ENCODE measurements at places on chromosomes 11 and 22.
A peak's percentile ranks its signal among the peaks of the same experiment; 100 is the strongest.

DNA sequence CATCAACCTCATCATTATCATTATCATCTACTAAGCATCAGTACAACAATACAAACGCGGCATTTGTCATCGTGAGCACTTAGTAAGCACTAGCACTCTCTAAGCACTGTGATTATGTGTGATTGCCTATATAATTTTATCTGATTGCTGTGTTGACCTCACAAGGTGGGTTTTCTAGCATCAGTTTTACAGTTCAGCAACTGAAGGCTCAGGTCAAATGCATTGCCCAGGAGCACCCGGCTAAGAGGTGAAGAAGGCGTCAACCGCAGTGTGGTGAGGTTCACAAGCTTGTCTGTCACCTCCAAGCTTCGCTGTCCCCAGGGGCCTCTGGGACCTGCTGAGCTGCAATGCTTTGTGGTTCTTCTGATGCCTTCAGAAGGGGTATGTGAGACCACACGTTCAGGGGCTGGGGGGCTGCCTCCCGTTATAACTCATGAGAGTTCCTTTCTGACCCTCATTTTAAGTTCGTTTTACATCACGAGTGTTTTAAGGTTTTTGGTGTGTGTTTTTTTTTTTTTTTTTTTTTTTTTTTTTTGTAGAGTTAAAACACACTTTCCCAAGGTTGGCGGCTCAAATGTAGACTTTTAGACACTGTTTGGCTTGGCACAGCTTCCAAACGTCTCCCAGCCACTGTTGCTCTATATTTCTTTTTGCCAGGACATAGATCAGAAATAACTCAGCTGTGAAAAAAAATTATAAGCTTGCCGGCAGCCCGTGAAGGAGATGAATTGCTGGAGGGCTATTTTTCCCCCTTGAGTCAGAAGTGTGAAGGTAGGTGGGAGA, 33.8 kb upstream of the SCUBE1 start:
- DNase-seq, result no peak

DNA sequence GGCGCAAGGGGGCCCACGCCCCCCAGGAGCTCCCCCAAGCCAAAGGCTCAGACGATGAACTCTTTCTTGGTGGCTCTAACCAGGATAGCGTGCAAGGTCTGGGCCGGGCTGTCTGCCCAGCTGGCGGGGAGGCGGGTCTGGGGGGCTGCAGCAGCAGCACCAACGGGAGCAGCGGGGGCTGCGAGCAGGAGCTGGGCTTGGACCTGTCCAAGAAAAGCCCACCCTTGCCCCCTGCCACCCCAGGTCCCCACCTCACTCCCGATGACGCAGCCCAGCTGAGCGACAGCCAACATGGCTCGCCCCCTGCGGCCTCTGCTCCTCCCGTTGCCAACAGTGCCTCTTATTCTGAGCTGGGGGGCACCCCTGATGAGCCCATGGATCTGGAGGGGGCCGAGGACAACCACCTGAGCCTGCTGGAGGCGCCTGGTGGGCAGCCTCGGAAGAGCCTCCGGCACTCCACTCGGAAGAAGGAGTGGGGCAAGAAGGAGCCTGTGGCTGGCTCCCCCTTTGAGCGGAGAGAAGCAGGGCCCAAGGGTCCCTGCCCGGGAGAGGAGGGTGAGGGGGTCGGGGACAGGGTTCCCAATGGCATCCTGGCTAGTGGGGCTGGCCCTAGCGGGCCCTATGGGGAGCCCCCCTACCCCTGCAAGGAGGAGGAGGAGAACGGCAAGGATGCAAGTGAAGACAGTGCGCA, 21.6 kb upstream of the TMEM191C start:
- no peak for DNase-seq

- DNase-seq, result no peak
Observed at GRCh38 chr11:84398017-84398626, 1112.0 kb upstream of the CCDC90B start.

DNA sequence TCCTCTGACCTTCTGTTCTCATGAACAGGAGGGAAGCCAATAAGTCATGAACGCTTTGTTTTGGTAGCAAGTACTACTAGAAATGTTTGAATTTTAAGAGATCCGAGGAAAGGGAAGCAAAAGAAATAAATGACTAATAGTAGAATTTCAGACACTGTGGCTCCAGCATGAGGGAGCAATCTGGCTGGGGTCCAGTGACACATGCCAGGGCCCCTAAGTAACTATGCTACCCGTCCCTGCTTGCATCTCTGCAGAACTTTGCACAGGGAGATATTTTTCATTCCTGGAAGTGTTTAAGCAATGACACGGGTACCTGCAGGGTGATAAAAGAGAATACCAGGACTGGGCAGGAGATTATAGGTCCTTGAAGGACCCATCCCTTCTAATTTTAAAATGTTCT, 7.3 kb upstream of the ADAMTS8 start:
- no peak for DNase-seq

DNA sequence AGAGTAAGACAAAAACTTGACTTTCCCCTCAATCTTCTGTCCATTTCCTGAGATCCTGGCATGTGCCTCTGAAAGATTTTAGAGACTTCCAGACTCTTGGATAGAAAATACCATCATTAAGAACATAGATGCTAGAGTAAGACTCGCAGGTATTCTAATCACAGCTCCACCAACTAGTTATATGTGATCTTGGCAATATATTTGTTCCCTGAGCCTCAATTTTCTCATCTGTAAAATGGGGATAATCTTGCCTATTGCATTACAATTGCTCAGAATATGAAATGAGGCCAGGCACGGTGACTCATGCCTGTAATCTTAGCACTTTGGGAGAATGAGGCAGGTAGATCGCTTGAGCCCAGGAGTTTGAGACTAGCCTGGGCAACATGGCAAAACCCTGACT, 10.7 kb downstream of the RHOG start:
- no peak for DNase-seq

GRCh38 chr11:102583141-102583873, 41.8 kb downstream of the MMP20 start:
- no peak for DNase-seq

DNA sequence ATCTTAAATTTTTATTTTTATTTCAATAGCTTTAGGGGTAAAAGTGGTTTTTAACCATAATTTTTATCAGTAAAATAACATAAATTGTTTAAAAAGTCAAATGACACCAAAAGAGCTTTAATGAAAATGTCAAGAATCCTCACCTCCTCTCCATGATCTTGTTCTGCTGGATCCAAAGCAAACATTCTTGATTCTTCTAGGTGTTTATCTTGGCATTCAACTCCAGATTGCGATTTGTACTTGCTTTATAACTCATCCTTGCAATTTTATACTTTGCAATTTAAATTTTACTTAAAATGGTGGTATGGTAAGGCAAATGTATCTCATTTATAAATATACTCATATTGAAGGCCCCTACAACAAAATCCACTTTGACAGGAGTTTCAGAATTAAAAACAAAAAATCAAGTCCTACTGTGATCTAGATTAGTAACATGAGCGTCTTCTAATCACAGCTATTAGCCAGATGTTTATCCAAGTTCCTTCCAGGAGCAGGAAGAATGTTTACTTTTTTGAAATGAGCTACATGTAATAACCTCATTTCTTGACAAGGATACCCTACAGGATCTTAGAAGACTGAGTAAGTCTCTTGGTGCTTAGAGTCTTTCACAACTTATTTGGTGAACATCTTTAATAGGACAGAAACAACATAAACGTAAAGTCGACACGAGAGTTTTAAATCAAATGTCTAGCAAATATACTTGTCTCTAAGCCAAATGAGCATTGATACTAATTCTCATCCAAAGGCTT, 72.4 kb upstream of the CARD18 start:
- no peak for DNase-seq

GRCh38 chr11:17952487-17952886, 60.4 kb downstream of the SERGEF start:
- DNase-seq, result no peak

DNA sequence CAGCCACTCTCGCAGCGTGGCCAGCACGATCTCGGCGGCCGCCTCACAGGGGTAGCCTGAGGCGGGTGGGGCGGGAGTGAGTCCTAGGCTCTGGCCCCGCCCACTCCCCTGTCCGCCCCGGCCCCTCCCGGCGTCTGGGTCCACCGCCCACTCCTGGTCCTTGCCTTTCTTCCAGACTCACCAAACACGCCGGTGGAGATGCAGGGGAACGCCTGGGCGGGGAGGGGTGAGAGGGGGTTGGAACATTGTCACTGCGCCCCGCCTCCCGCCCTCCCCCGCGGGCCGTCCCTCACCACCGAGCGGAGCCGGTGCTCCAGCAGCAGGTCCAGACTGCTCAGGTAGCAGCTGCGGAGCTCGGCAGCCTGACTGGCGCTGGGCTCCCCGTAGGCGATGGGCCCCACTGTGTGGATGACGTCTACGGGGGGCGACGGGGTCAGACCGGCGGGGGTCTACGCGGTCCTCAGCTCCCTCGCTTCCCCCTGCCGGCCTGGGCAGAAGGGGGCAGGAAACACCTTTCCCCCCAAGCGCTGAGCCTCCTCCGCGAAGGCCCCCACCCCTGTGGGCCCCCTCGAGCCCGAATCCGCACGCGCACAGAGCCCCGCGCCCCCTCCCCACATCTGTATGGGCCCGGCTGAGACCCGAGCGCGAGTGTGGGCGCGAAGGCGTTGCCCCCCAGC, 13.2 kb downstream of the OTUB1 start:
- DNase-seq, result peak; percentile 88

DNA sequence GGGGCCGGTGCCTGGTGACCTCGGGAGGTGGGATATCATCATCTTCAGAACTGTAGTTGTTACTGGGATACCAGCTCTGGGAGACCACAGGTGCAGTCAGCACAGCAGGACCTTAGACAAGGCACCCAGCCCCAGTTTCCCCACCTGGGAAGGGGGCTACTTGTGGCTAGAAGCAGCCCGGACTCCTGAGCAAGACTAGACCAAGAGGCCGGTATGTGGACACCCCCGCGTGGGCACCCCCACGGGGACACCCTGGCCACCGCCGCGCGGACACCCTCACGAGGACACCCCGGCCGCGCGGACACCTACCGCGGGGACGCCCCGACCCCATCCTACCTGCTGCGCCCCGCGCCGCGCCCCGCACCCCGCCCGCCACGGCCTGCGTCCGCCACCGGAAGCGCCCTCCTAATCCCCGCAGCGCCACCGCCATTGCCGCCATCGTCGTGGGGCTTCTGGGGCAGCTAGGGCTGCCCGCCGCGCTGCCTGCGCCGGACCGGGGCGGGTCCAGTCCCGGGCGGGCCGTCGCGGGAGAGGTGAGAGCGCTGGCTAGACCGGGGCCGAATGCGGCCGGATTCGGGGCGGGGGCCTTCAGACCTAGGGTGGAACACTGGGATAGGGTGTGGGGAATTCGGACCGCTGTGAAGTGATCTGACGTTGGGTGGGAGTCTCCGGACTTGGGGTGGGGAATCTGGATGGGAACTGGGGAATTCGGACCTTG, at the start of the genes COMT and TXNRD2:
Gene COMT (plus strand): TSS at position 408 of the 718 bp plus-strand sequence. CDS start 20,755 bp downstream, outside the sequence.
Gene TXNRD2 (minus strand): TSS at position 454 of the 718 bp plus-strand sequence. CDS start 15 bp downstream, at position 439.
- no peak for DNase-seq

DNA sequence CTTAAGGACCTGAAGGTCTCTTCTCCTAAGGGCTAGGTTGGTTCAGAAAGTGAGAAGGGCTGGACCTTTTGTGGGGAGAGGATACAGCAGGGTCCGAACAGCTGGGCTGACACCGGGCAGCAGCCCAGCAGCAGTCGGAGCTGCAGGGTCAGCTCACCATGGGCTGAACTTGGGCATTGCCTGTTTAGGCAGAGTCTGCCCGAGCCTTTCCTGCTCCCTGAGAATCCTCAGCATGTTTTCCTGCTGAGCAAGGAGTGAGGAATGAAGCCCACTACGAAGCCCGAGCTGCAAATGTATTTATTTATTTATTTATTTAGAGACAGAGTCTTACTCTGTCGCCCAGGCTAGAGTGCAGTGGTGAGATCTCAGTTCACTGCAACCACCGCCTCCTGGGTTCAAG, 83.9 kb downstream of the PTPRJ start:
- peak; percentile 17 for DNase-seq

GRCh38 chr11:69436041-69436982, 45.2 kb upstream of the LINC01488 start:
- no peak for DNase-seq

GRCh38 chr11:87463486-87464102, 425.9 kb downstream of the TMEM135 start:
- DNase-seq, result no peak

- no peak for DNase-seq
Observed at GRCh38 chr11:60786811-60787567, 1.9 kb downstream of the MS4A10 start.

DNA sequence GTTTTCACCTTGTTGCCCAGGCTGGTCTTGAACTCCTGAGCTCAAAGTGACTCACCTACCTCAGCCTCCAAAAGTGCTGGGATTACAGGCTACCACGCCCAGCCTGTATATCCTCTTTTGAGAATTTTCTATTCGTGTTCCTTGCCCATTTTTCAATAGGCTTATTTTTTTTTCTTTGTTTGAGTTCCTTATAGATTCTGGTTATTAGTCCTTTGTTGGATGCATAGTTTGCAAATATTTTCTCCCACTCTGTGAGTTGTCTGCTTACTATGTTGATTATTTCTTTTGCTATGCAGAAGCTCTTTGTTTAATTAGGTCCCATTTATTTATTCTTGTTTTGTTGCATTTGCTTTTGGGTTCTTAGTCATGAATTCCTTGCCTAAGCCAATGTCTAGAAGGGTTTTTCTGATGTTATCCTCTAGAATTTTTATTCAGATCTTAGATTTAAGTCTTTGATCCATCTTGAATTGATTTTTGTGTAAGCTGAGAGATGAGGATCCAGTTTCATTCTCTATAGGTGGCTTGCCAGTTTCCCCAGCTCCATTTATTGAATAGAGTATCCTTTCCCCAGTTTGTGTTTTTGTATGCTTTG, 17.7 kb upstream of the ZBED5 start:
- no peak for DNase-seq

DNA sequence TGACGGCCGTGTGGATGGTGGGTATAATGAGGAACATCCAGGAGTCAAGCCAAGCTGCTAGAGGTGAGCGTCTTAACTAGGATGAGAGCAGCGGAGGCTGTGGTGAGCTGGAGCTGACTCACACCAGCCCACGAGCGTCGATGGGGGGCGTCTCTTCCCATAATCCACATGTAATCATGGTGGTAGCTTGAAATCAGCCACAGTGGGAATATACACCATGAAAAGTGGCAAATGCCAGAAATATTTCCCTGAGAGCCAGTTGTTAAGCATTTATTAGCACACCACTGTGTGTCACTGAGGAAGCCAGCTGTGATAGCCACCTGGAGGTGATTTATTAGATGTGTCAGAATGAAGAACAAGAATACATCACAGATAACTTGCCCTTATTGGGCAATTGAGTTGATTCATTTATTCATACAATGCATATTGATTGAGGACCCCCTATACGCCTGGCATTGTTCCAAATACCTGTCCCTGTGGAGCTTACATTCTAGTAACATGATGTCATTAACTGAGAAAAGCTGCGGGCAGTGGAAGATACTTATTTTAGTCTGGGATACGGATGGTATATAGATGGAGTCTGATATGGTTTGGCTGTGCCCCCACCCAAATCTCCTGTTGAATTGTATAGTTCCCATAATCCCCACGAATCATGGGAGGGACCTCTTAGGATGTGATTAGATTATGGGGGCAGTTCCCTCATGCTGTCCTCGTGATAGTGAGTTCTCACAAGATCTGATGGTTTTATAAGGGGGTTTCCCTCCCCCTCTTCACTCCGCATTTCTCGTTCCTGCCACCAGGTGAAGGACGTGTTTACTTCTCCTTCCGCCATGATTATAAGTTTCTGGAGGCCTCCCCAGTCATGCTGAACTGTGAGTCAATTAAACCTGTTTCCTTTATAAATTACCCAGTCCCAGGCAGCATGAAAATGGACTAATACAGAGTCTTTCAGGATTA, 473.4 kb downstream of the METTL15 start:
- DNase-seq, result no peak
